ENCODE measurements at places on chromosomes 1 and 21. TPM values are rescaled to one million over a fixed set of nuclear protein-coding genes. Genes with fewer than 3 reads are reported as not detected.

SYCP1 gene
- not detected for polyA plus RNA-seq

IFNLR1 gene
- 0.05 TPM for polyA plus RNA-seq

RRP1 gene
- 14.7 TPM for polyA plus RNA-seq

CD1B gene
- polyA plus RNA-seq: 0.03 TPM

INKA2 gene
- polyA plus RNA-seq: 1.6 TPM

RGS13 gene
- not detected for polyA plus RNA-seq

All from psoas muscle (tissue), 8 donors.